ENCODE measurements at places on chromosomes 1 and 21.

- no peak for DNase-seq
These were observed 37.1 kb downstream of the STYXL2 start for GRCh38 chr1:167130829-167131510.

GRCh38 chr1:181646710-181647109, 163.4 kb downstream of the CACNA1E start:
- no peak for DNase-seq

- DNase-seq = no peak
These were observed 26.4 kb upstream of the LRIG2 start for GRCh38 chr1:113046569-113046968.

DNA sequence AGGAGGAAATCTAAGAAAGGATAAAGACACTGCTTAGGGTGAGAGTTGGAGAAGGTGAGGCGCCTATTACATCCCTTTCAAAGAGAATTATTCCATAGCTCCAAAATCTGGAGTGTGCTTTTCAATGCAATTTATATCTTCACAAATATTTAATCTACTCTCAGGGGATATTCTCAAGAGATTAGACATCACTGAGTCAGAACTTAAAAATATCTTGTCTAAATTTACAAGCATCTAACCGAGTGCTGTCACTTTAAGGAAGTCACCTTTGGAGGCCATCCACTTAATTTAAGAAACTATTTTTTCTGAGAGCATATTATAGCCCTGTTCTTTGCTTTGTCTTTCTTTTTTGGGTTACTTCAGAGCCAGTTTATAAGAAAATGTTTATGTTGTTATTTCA, 134.6 kb downstream of the TNFSF18 start:
- DNase-seq = no peak

DNA sequence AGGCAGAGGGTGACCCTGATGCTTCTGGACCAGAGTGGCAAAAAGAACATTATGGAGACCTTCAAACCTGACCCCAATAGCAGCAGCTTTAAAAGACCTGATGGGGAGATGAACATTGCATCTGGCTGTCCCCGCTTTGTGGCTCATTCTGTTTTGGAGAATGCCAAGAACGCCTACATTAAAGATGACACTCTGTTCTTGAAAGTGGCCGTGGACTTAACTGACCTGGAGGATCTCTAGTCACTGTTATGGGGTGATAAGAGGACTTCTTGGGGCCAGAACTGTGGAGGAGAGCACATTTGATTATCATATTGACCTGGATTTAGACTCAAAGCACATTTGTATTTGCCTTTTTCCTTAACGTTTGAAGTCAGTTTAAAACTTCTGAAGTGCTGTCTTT, 45.8 kb downstream of the TRAF5 start:
- no peak for DNase-seq

- no peak for DNase-seq
These were observed 183.6 kb downstream of the NR5A2 start for GRCh38 chr1:200211157-200211556.

Measured in stimulated activated CD4-positive, alpha-beta T cell treated with anti-CD3 and anti-CD28 coated beads, TNF-alpha, amount 100 ng/mL, for 24 hours (primary cell).